GM10248 (cell line): ENCODE measurements at places on chromosomes 5 and 9.

DNA sequence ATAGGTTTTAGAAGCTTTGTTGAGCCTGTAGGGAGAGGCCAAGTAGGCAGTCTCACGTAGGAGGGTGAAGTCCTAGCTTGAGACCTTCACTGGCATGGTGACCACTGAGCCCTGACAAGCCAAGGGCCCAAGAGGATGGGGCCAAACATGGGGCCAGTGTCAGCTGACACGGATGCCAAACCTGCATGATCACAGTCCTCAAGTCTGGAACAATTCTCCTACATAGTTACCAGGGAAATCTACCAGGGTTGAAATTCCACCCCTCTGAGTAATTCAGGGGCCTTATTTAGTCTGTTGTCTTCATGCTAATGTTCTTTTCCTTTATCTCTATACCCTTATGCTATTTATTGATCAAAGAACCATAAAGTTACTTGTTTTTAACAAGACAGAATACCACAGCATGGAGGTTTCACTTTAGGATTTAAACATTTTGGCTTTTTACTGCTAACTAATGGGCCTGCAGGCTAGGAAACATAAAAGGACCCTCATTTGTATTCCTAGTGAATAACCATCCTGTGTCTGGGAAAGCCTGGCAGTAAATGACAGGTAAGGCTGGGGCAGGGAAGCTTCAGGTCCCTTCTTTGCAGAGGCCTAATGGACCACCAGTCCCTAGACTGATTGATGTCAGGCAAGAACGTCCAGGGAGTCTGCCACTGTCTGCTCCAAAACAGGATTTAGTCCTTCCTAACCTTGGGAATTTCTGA, 140.8 kb downstream of the FGF1 start:
- DNase-seq, result no peak

- DNase-seq, result peak; percentile 71
Measured at GRCh38 chr5:181181650-181182565, 23.1 kb downstream of the TRIM7 start.

DNA sequence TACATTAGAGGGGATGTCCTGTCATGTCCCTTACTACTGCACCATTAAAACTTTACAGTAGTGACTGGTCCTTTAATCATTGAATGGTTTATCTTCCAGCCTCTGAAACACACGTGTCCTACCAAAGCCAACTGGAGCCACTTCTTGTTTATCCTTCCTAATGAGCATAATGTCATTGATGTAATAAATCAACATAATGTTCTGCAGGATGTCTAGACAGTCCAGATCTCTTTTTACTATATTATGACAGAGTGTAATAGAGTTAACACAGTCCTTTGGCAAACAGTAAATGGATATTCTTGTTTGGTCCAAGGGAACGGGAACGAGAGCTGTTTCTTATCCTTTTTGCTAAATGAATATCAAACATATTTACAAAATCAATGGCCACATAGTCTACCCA, 88.1 kb upstream of the PTPRD start:
- DNase-seq, result no peak

DNA sequence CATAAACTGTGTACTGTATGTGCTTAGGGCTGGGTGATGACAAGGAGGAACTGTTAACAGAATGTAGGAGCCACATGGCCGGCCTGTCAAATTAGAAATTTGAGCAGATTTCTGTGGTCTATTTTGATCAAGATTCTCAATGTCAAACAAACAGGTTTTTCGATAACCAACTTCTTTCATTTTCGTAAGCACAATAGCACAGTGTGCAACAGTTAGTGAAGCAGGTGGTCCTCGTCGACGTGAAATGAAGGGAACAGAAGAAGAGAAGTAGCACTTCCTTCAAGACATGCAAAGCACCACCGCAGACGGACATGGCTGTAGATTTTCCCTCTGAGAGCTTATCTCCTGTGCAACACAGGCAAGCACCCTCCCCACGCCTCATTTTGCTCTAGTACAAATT, 252.1 kb downstream of the CRB2 start:
- peak; percentile 74 for DNase-seq
